ENCODE measurements at places on chromosomes 4 and X. TPM values are rescaled to one million over a fixed set of nuclear protein-coding genes. Genes with fewer than 3 reads are reported as not detected.
A peak's percentile ranks its signal among the peaks of the same experiment; 100 is the strongest.

- DNase-seq, result no peak
Observed at GRCh38 chrX:114985967-114986592, 31.3 kb downstream of the IL13RA2 start.

TCEAL5 gene
- 6.1 TPM for polyA plus RNA-seq

DNA sequence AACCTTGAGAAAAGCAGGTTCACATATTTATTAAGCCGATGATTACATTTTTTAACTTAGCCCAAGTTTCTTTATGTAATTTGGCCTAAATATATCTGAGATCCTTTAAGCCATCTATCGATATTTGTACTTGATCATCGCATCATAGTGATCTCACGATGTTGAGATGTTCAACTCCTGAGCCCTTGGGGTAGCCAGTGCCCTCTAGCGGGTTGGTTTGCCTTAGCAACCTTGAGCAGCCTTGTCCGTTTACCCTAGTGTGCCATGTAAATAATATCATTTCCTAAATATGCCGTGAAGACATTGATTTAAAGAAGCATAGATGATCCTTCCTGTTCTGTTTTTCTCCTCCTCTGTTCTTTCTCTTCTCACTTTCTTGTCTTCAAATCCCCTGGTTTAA is 432.2 kb downstream of the RPA4 start:
- DNase-seq, result no peak

PF4V1 gene
- 0.31 TPM for polyA plus RNA-seq

- DNase-seq, result no peak
Observed at GRCh38 chrX:136397001-136397400, 90.7 kb upstream of the BRS3 start.

MGAT4D gene
- polyA plus RNA-seq, result not detected

HPGD gene
- 5.1 TPM for polyA plus RNA-seq

SH3RF1 gene
- polyA plus RNA-seq, result 16.3 TPM

DNA sequence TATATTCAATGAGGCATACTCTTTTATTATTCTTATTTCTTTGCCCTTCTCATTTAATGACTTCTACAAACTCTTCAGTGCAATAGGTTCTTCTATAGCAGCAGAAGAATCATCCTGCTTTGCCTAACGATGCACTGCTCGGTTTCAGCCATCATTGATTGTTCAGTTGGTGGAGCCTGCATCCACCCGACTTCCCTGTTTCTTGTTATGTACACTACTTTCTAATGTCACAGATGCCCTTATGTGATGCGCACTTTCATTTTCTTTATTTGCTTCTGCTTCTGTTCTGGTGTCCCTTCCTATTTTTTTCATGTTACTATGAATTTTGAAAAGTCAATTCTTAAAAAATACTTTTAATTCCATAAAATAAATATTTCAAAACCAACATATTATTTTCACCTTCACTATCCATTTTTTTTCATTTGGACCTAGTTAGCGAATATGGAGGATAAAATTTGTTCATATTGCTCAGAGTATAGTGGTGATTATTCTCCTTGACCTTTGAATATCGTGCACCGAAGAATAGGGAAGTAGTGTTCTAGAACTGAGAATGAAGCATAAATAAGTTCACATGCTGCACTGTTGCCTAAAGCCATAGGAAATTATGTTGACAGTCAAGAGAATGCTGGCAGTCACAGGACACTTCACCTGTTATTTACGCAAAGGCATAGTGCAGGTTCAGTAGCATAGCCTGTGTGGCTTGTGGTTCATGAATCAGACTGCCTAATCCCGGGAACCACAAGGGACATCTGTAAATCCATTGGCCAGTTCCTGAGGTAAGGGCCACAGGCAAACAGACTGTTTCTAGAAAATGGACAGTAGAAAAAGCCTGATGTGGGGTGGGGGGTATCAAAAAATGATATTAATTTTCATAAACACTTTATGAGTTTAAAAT is 21.3 kb upstream of the SFRP2 start:
- no peak for DNase-seq

TMPRSS11D gene
- 0.14 TPM for polyA plus RNA-seq

DNA sequence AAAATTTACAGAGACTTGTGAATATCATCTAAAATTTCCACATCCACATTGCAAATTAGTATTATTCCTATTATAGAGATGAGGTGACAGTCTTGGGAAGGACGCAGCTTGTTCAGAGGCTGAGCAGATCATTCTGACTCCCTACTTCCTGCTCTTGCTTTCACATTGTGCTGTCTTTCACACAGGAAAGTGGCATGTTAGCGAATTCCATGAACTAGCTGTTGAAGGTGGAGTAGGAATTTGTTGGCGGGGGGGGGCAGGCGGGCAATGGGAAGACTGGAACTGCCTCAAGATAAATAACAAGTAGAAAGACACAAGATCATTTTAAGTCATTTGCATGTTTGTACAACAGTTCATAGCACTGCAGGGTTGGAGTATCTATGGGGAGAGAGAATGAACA is 2.3 kb downstream of the PF4V1 start:
- no peak for DNase-seq

PAGE2 gene
- not detected for polyA plus RNA-seq

DNA sequence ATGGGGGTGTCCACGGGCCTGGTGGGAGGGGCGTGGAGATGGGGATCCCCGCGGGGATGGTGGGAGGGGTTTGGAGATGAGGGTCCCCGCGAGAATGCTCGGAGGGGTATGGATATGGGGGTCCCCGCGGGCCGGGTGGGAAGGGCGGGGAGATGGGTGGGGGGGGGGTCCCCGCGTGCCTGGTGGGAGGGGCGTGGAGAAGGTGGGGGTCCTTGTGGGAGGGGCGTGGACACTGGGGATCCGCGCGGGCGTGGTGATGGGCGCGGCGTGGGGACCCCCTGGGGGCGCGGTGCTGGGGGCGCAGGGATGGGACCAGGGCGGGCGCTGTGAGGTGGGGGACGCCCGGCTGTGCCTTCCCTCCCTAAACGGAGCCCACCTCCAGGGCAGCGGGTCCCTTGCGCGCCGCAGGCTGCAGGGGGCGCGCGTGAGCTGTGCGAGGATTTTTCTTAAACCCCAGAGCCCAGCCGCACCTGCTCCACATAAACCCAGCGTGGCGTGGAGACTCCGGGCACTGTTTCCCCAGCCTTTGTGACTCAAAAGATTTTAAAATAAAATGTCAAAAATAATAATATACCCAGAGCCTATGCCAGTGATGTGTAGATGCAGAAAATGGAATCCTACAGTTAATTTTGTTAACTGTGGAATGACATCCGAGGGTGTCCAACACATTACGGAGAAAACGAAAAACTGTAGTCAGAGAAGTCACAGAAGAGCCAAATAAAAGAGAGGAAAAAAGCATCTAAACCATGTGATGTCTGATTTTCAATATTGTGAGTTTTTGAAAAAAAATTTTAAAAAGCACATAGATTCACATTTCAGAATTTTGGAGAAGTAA is 1.5 kb upstream of the ASMTL start:
- DNase-seq, result peak; percentile 88

DNA sequence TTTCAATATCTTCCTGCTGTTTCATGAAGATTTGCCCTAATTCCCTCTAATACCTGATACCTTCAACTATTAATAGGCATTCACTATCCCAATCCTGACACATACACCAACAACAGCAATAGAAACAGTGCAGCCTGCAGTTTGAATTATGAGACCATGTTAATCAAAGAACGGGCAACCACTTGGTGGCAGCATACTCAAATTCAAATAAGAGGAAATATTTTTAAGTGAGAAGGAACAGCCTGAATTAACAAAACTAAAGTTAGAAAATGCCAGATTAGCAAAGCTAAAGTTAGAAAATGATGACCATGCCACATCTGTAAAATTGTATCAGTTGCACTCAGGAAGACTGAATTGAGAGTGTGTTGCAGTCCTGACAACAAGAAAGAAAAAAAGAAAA is 204.9 kb downstream of the SMARCA1 start:
- DNase-seq, result peak; percentile 14

DNA sequence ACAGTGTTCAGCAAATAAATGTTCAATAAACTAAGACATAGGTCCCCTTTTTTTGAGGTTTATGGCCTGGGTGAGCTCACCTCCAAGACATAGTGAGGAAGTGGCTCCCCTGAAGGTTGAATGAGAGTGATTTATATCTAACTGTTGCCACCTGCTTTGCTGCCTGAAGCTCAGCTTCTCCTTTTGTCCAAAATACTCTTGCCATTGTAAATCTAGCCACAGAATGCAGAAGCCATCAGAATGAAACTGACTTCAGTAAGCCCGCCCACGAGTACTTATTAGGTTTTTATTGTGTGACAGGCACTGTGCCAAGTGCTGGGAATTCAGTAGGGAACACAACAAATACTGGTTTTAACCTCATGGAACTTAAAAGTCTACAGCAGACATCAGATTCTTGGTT is 18.0 kb downstream of the SPINK2 start:
- peak; percentile 57 for DNase-seq

All from muscle of leg (tissue), 16 donors.